Hematopoietic multipotent progenitor cell treated with erythropoietin and hydrocortisone succinate and interleukin-3 and kit ligand, for 15 days (in vitro differentiated cells): ENCODE measurements at places on chromosomes 11 and 22.

DNA sequence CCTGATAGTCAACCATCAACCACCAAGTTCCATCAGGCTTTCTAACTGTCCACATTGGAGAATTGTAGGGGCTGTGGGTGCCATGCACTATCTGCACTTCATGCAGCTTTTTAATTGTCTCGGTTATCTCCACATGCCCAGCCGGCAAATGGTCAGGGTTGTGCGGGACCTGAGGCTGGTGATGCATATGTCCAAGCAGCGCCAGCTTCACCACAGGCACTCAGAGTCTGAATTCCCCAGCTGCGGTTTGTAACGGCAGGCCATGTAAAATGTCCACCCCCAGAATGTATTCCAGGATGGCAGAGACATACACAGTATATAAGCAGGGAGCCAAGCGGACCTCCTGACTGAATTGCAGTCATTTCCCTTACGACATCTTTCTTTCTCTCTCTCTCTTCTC, 435.6 kb downstream of the DYNC2H1 start:
- DNase-seq: no peak

GRCh38 chr11:106178361-106178760, 100.9 kb downstream of the AASDHPPT start:
- no peak for DNase-seq

- DNase-seq: no peak
These were observed 67.4 kb upstream of the CLTCL1 start for GRCh38 chr22:19358703-19359553.

GRCh38 chr22:36253523-36254490, 874 bp downstream of the APOL1 start:
- peak; percentile 64 for DNase-seq
